T-helper 17 cell (primary cell): ENCODE measurements at places on chromosomes 2 and 18. TPM values are rescaled to one million over a fixed set of nuclear protein-coding genes. Genes with fewer than 3 reads are reported as not detected.

The TYW5 gene
- total RNA-seq, result 15.7 TPM

The OBSL1 gene
- 0.67 TPM for total RNA-seq

The DLX2 gene
- not detected for total RNA-seq

The MOCOS gene
- not detected for total RNA-seq

The PROKR1 gene
- not detected for total RNA-seq

- H3K27me3 ChIP-seq, result peaks cover 70% of the 10 kb centered on the region
- H3K36me3 ChIP-seq, result no peaks in the 10 kb centered on the region
- no peak overlapping the region for H3K27ac ChIP-seq
- no peak overlapping the region for H3K4me3 ChIP-seq
These were observed 14.7 kb upstream of the CIDEA start for GRCh38 chr18:12239431-12239830.

GRCh38 chr2:203815541-203815898, 52.1 kb upstream of the CTLA4 start:
- H3K4me1 ChIP-seq, result peaks cover 20% of the 10 kb centered on the region
- DNase-seq, result no peak
- H3K27ac ChIP-seq, result peak overlapping the region; percentile 87
- H3K4me3 ChIP-seq, result peak overlapping the region; percentile 74
- H3K36me3 ChIP-seq, result no peaks in the 10 kb centered on the region
- H3K27me3 ChIP-seq, result no peaks in the 10 kb centered on the region

DNA sequence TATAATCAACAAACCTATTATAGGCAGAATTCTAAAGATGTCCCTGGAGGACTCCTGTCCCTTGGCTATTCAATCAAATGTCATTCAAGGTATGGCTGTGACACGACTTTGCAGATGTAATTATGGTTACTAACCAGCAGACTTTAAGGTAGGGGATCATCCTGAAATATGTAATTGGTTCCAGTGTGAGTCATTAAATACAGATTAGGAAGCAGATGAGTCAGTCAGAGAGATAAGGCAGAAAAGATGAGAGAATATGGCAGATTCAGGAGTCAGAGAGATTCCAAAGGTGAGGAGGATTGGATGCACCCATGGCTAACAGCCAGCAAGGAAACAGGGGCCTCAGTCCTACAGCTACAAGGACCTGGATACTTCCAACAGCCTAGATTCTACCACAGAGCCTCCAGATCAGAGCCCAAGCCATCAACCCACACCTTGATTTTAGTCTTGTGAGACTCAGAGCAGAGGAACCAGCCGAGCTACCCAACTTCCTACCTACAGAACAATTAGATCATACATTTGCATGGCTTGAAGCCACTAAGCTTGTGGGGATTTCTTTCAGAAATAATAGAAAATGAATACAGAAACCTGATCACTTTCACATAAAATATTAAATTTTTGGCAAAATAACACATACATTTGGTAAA, 11.2 kb upstream of the PROM2 start:
- DNase-seq, result no peak
- H3K36me3 ChIP-seq, result peaks cover 4% of the 10 kb centered on the region
- no peaks in the 10 kb centered on the region for H3K4me1 ChIP-seq
- H3K4me3 ChIP-seq, result no peak overlapping the region

GRCh38 chr2:167293172-167293781, 405.0 kb downstream of the XIRP2 start:
- peaks cover 3% of the 10 kb centered on the region for H3K36me3 ChIP-seq
- no peak overlapping the region for H3K27ac ChIP-seq
- DNase-seq, result no peak
- H3K27me3 ChIP-seq, result peaks cover 36% of the 10 kb centered on the region

DNA sequence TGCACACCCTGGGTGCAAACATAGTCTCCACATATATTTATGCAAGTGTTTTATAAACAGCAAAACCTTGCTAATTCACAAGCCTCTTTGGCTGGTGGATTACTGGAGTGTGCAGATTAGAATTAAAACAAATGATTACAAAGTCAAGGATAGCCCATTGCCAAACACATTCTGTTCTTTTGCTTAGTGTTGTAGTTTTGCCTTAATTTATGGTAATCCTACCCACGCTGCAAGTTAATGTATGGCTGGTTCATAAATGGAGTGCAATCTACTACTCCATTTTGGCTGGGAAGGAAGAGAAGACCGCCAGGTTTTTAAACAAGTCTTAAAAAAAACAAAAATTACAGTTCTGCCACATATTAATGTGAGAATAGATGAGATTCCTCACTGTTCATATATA, 883.1 kb upstream of the KLHL29 start:
- no peak for DNase-seq
- H3K4me1 ChIP-seq, result no peaks in the 10 kb centered on the region
- no peaks in the 10 kb centered on the region for H3K36me3 ChIP-seq
- H3K27ac ChIP-seq, result no peak overlapping the region
- H3K27me3 ChIP-seq, result no peaks in the 10 kb centered on the region
- no peak overlapping the region for H3K4me3 ChIP-seq

- peaks cover 7% of the 10 kb centered on the region for H3K4me1 ChIP-seq
- H3K27me3 ChIP-seq, result no peaks in the 10 kb centered on the region
- DNase-seq, result no peak
- H3K27ac ChIP-seq, result no peak overlapping the region
These were observed 95.7 kb downstream of the USP40 start for GRCh38 chr2:233470839-233471238.

DNA sequence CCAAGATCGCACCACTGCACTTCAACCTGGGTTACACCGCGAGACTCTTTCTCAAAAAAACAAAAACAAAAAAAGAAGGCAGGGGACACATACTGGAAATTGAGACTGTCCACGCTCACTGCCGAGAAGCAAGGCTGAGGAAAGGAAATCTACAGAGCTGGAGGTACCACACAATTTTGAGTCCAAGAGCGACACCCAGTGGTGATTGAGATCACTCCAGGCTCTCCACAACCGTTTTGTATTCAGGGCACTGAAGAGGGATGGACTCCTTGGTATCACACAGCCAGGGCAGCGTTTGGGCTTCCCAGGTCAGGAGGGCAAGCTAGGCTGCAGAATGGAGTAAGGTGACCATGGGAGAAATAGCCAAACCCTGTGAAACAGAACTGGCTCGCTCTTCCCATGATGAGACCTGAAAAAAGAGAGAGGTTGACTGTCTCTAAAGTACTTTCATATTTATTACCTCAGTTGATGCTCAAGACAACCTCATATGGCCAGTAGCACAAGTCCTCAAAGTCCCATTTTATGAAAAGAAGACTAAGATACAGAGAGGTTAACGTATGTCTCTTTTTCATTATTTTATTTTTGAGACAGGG, 74.5 kb upstream of the YPEL5 start:
- peaks cover 80% of the 10 kb centered on the region for H3K27me3 ChIP-seq
- DNase-seq, result peak; percentile 38
- no peak overlapping the region for H3K27ac ChIP-seq

DNA sequence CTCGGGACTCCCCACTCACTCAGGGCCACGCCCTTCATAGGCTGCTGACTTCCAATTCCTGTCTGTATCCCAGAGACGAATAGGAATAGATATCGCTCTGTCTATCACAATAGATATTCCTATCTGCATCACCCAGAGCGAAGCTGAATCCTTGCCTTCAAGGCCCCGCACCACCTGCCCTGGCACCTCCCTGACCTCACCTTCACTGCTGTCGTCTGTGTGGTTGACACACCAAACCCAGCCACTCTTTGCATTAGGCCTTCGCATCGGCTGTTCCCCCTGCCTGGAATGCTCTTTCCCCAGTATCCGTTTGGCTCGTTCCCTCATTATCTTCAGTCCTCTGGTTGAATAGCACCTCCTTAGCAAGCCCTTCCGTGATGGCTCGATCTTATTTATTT, 43.5 kb downstream of the ATOH8 start:
- no peak overlapping the region for H3K27ac ChIP-seq
- H3K36me3 ChIP-seq, result peaks cover 9% of the 10 kb centered on the region
- no peak for DNase-seq
- H3K4me1 ChIP-seq, result peaks cover 7% of the 10 kb centered on the region
- H3K27me3 ChIP-seq, result peaks cover 50% of the 10 kb centered on the region

- H3K4me3 ChIP-seq, result no peak overlapping the region
- H3K27ac ChIP-seq, result no peak overlapping the region
- DNase-seq, result no peak
- H3K27me3 ChIP-seq, result peaks cover 39% of the 10 kb centered on the region
These were observed 30.4 kb downstream of the EPAS1 start for GRCh38 chr2:46327627-46328026.

DNA sequence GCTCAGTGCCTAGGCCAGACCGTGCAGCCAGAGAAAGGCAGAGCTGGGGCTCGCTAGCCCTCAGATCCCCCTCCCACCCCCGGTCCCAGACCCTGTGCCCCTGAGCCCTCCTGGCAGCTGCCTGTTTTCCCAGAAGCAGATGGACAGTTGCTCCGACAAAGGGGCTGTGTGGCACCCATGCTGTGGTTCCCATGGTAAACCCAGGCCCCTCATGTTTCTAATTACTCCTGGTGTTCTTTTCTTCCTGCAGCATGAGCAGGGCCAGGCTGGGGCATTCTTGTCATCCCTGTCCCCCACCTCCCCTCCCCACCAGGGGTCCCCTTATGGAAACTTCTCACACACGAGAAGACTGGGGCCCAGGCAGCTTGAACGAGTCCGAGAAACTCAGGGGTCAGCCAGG, 269.6 kb downstream of the HAUS1 start:
- H3K27me3 ChIP-seq, result no peaks in the 10 kb centered on the region
- H3K4me3 ChIP-seq, result no peak overlapping the region
- no peaks in the 10 kb centered on the region for H3K4me1 ChIP-seq
- H3K27ac ChIP-seq, result no peak overlapping the region

DNA sequence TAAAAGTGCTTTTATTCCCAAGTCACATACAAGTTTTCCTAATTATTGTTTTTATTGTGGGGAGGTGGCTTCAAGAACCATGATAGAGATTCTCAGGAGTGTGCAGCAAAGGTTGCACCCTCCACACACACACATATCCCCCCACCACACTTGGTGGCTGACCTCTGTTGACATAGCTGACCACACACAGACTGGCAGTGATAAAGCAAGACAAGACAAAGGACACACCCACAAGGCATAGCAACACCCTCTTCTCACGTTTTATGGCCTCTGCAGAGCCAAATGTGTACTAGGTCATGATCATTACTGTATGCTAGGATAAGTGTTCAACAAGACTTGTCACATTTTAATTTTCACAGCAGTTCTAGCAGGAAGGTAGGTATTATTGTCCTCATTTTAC, 143.0 kb upstream of the EPC2 start:
- no peak overlapping the region for H3K27ac ChIP-seq
- H3K4me3 ChIP-seq, result no peak overlapping the region
- peaks cover 4% of the 10 kb centered on the region for H3K4me1 ChIP-seq
- H3K36me3 ChIP-seq, result peaks cover 4% of the 10 kb centered on the region
- DNase-seq, result no peak

DNA sequence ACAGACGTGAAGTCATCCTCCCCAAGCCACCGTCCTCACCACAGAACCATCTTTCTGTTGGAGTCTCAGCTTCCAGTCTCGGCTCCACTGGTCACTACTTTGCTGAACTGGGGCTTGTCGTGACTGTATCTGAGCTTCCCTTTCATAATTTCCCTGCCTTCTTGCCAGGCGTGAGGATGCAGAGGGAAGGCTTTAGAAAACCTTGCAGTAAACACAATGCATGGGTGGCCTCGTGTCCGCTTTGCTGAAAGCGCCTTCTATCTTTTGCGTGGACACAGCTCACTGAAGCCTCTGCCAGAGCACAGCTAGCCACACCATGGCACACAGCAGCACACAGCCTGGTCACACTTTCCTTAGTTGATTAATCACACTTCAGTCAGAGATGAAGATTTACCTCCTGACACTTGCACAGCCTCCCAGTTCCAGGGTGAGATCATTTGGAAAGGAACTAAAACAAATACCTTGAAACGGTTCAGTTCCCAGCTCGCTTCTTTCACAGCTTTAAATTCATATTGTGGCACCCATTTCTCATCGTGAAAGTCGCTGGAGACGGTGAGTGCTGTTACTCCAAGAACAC, 2.8 kb upstream of the GPR45 start:
- H3K4me3 ChIP-seq, result no peak overlapping the region
- H3K27me3 ChIP-seq, result peaks cover 16% of the 10 kb centered on the region
- no peak for DNase-seq
- no peaks in the 10 kb centered on the region for H3K36me3 ChIP-seq

DNA sequence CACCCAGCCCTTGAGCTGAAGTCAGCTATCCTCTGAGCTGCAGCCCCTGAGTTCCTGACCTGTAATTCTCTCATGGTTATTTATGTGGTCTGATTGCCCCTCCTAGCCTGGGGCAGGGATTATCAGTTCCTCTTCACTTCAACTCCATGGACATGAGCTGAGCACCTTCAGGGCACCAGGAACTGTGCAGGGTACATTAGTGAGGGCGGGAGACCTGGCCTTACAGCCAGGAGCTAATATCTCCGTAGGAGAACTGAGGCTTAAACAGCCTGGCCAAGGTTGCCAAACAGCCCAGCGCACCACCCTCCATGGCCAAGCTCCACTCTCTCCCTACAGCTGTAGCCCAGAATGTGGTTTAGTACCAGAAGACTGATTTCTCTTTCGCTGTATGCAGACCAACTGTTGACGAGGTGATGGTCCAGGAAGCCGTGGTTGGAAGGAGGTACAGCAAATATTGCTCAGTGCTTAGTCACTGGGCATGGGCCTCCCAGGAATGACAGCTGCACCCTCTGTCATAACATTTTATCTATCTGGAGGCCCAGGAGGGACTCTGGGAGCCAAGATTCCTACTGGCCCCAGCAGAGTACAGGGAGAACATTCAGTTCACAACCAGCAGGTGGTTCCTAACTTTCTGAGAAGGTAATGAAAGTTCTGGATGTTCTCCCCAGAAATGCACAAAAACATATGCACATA, 228.7 kb upstream of the SIX2 start:
- H3K4me3 ChIP-seq, result no peak overlapping the region
- H3K4me1 ChIP-seq, result no peaks in the 10 kb centered on the region
- no peak overlapping the region for H3K27ac ChIP-seq
- H3K36me3 ChIP-seq, result no peaks in the 10 kb centered on the region

DNA sequence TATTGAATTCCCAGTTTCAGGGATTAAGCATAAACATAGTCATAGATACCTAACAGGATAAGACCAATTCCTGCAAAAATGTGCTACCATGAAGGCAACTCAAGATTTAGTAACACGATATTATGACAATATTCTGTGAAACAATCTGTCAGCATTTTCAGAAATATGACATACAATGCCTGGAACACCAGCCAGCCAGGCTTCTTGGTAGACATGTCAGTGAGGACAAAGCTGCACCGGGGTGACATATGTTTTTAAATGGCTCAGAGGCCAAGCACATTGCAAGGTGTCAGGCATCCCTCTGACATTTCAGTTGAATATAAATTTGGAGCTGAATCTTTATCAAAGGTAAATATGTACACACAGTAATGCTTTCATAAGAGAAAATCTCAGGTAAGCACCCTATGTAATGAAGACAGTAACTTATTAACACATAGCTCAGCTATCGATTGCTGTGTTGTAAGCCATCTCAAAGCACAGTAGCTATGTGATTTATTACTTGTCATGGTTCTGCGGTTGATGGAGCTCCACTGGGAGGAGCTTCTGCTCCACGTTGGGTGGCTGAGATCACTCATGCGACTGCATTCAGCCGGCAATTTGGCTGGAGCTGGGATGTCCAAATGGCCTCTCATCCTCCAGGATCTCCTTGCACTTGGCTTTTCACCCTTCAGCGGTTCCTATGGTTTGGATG, 31.9 kb upstream of the EML6 start:
- H3K27ac ChIP-seq, result no peak overlapping the region
- DNase-seq, result no peak
- peaks cover 4% of the 10 kb centered on the region for H3K4me1 ChIP-seq
- no peak overlapping the region for H3K4me3 ChIP-seq
- peaks cover 42% of the 10 kb centered on the region for H3K27me3 ChIP-seq
- peaks cover 2% of the 10 kb centered on the region for H3K36me3 ChIP-seq
